ENCODE measurements at places on chromosomes 7 and 10. TPM values are rescaled to one million over a fixed set of nuclear protein-coding genes. Genes with fewer than 3 reads are reported as not detected.

- no peak for DNase-seq
Observed at GRCh38 chr7:121486590-121486989, 90.5 kb upstream of the FAM3C start.

DNA sequence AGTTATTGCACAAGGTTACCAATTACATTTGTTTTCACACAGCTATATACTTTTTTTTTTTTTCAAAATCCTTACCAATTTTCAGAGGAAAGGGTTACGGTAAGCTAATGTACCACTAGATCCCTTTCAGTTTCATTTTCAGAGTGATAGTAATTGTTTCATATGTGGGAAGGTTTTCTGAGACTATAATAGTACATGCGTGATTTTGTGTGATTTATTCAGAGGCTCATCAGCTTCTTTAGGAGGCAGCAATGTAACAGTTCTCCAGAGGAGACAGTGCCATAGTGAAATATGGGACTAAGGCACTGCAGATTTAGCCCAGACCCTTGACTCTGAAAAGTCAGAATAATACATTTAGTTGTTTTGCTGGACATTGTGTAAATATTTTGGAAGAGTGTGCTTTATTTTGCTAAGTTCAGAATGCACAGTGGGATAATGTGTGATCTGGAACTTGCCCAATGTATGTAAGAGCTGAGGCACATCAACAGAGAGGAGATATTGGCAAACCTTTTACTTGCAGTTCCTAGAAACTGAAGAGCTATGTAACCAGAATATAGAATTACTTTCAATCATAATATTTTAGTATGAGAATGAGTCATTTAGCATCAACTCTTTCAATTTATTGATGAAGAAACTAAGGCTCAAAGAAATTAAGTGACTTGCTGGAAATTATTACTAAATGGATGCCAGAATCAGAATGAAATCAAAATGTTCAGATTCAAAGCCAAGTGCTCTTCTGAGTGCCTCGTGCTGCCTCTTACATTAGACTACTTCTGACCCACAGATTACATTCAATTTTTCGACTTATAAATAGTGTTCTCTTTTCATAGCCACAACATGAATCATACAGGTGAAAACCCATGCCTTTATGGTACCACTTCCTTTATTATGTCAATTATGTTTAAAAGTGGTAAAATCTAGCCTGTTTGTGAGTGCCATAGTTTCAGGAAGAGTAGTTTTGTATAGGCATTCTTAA is 207.7 kb upstream of the TEX47 start:
- no peak for DNase-seq

DNA sequence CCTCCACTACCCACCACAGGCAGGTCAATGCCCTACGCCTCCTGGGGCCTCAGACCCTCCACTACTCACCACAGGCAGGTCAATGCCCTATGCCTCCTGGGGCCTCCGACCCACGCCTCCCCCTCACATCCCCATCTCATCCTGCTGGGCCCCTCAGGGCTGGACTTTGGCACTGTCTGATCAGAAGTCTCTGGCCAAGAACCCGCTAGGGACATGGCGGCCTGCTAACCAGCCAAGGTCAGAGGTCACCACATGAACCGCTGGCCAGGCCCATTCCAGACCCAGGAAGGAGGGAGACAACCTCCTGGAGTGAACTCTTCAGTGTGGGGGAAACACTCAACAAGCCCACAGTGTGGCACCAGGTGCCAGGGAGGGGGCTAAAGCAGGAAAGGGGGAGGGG is 55.8 kb downstream of the STK32C start:
- no peak for DNase-seq

DNA sequence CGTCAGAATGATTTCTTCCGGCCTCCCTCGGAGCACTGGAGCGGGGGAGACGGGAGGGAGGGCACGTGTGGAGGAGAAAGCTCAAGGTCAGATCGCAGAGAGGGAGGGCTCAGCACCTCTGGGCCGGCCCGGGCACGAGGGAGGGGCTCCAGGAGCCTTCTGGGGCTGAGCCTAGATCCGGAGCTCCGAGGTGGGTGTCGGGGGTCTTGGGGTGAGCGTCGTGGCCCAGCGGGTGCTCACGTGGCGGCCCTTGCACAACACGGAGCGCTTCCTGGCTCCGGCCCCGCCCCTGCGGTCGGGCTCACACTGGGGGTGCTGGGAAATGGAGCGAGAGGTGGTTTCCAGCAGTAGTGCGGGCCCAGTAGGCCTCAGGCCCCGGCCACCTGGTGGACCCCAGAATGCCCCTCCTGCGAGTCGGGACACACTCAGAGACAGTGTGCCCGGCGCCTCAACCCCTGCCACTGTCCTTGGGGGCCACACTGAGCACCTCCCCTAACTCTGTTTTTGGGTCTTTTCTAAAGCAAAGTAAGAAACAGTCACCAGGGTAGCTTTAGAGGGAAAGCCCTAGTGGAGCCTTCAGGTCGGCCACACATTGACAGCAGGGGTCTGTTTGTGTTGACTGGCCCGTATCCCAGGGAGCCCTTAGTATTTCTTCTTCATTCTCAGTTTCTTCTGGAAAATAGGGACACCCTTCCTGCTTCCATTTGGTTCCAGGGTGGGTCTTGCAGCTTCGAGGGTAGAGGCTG is 798 bp downstream of the PPIF start:
- DNase-seq, result peak; percentile 66

GRCh38 chr7:81637534-81637933 is 132.3 kb downstream of the HGF start:
- no peak for DNase-seq

GRCh38 chr10:22633528-22633927 is 80.8 kb downstream of the PIP4K2A start:
- DNase-seq, result no peak

DNA sequence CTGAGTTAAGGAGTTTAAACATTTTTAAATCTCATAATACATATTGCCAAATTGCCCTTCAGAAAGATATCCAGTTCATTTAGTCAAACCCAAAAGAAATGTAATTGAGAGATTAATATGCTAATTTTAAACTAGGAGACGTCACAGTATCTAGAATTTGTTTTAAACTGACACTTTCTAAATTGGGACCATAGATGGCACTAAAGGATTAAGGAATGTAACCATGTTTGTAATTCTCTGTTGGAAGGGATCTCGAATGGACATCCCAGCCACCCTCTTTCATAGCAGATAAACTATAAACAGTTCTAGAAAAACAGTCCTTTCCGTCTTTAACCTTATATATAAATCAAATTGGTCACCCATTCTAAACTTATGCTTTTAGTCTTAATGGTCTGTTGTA is 30.0 kb upstream of the SAMD9L start:
- no peak for DNase-seq

The IL6 gene
- 72.3 TPM for total RNA-seq
